CD8-positive, alpha-beta memory T cell (primary cell): ENCODE measurements at places on chromosomes 11 and 22. TPM values are rescaled to one million over a fixed set of nuclear protein-coding genes. Genes with fewer than 3 reads are reported as not detected.

Gene GLB1L3
- 2.3 TPM for total RNA-seq

Gene TRIM48
- total RNA-seq = not detected

Gene MS4A3
- total RNA-seq = not detected

Gene PLAAT2
- total RNA-seq = 0.31 TPM

Gene CRYBB2
- not detected for total RNA-seq

Gene FAT3
- total RNA-seq = not detected

Gene OR51I1
- not detected for total RNA-seq

Gene FADS1
- total RNA-seq = 6.3 TPM

Gene RASSF10
- not detected for total RNA-seq

Gene PKP3
- total RNA-seq = not detected

Gene MAJIN
- total RNA-seq = not detected

Gene ROBO4
- total RNA-seq = not detected

Gene OR8G5
- not detected for total RNA-seq
